ENCODE measurements at places on chromosomes 2 and 18.

- DNase-seq = no peak
Measured at GRCh38 chr18:34938090-34938489, 103.1 kb upstream of the MAPRE2 start.

DNA sequence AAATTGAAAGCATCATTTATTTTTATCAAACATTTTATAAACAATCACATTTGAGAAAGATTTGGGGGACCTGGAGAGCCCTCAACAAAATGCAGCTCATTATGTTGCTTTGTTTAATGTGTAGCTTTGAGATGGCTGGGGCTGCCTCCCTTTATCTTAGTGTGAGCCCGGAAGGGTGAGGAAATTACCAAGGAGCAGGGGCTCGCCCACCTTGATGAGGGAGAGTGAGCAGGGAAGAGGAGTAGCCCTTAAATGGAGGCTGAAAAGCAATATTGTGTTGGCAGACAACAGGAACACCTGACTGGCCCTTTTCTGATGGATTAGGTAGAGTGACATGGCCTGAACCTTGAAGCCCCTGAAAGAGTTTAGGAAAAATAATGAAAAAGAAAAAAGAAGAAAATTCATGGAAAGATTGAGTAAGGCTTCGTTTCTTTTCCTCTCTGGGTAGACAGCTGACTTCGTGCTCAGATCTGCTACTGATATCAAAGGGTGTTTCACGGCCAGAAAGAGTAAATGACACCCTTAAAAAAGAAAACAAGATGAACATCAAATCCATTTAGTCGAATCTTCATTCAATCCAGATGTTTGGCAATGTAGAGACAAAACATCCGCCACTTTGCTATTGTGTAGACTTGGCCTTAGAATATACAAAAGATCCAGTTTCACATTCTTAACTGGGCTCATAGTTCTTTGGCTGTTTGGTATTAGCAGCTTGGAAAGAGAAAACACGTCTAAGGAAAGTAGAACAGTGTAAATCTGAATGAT is 206.5 kb upstream of the TCF4 start:
- no peak for DNase-seq

- no peak for DNase-seq
Measured at GRCh38 chr2:229335330-229335729, 64.2 kb upstream of the PID1 start.

DNA sequence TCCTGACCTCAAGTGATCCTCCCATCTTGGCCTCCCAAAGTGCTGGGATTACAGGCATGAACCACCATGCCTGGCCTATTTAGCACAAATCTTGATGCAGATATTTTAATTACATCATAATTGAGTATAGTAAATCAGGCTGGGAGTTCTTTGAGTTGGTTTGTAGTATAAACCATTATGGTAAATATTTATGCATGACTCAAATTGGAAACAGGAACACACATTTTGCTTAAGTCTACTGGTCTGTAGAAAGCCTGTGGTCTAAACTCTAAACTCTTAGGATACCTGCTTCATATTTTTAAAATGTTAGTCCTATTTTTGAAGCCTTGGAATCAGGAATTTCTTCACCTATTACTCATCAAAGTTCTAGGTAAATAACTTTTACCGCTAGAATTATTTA is 16.8 kb downstream of the ASXL3 start:
- no peak for DNase-seq

GRCh38 chr2:117776888-117777287 is 37.6 kb upstream of the DDX18 start:
- no peak for DNase-seq

DNA sequence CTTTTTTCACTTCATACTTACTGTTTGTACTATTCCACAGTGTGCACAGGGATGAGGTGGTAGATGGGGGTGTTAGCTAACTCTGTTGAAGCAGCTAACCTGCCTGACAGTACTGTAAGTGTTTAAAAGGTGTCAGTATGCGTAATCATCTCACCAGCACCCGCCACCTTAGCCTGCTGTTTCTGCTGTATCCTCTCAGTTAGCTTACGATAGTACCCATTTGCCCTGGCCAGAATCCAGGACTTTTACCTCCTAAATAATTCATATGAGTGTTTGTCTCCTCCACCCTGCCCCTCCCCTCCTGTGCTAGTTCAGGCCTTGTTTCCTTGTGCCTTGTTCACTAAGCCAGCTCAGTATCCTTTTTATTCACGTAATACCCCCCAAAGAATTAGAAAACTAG is 34.2 kb downstream of the TRAPPC12 start:
- DNase-seq = no peak

DNA sequence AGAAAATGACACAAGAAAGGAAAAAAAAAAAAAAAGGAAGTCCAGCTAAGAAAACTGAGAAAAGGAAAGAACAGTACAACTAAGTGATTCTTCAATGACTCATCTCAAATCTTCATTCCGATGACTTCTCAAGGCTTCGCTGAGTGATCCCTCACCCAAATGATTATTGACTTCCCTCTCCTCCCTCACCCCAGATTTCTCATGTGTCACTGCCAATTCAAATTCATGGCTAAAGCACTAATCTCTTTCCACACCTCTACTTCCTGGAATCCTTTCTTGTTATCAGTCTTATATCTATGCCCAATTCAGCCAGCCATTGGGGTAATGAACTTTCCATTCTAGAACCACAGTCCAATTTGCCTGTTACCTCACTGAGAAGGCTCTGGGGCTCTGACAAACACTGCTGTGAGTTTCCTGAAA is 7.2 kb upstream of the ABCB11 start:
- no peak for DNase-seq

DNA sequence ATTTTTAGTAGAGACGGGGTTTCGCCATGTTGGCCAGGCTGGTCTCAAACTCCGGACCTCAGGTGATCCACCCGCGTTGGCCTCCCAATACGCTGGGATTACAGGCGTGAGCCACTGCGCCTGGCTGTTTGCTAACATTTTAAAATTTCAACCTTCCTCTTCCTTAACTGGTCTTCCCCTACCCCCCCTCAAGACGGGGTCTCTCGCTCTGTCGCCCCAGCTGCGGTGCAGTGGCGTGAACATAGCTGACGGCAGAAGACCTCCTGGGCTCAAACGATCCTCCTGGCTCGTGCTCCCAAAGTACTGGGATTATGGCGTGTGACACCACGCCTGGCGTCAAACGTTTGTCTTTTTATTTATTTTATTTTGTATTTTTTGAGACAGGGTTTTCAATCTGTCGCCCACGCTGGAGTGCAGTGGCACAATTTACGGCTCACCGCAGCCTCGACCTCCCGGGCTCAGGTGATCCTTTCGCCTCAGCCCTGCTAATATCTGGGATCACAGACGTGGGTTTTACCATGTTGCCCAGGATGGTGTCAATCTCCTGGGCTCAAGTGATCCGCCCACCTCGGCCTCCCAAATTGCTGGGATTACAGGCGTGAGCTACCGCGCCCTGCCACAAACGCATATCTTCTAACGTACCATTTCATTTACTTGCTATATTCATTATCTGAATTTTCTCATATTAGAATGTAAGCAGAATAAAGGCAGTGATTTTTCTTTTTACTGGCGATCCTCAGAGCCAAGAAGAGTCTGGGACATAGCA is 984 bp upstream of the MSH2 start:
- DNase-seq = no peak

GRCh38 chr2:200255549-200255948 is 50.9 kb upstream of the SPATS2L start:
- DNase-seq = no peak

DNA sequence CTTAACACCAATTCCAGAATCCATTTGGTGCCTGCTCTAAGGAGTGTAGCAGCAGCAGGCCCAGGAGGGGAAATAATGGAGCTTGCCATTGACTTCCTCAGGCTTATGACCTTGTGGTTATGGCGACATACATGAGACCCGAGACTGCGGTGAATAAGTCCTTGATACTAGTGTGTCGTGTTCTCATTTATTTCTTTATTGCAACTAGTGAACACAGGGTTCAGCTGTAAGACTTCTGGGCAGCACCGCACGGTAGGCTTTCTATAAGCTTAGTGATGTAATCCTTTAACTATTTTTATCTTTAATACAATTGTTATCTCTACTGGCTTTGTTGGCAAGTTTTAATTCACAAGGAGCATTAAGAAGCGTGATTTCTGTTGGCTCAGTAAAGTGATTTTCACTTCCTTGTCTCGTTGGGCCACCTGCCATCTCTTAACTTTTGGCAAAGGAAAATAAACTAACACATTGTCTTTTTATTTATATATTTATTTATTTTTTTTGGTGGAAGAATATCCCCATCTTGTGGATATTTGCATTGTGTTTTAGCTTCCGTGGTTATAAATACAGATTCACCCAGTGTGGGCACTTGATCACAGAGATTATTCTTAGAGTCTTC is 139.8 kb downstream of the LTBP1 start:
- peak; percentile 7 for DNase-seq

DNA sequence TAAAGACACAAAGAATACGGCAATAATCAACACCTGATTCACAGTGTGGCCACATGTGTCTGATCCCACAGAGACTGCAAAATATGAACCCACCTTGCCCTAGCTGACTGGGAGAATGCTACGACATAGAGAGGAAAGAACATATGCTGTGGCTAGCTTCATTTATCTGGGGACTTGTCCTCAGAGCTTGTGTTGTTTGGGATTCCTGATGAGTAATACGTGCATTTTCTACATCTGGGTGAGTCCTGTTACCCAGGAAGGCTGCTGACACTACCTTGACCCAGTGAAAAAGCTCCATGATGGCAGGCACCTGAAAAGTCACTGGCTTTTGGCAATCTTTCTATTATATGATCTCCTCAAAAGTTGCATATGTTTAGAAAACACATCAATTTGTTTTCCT is 427.7 kb upstream of the LYPD1 start:
- DNase-seq = no peak

GRCh38 chr2:120301284-120301683 is 44.7 kb upstream of the INHBB start:
- no peak for DNase-seq

- peak; percentile 9 for DNase-seq
Measured at GRCh38 chr2:204108330-204108751, 171.8 kb downstream of the ICOS start.

- no peak for DNase-seq
Measured at GRCh38 chr2:83017366-83018090, 1441.6 kb downstream of the SUCLG1 start.

DNA sequence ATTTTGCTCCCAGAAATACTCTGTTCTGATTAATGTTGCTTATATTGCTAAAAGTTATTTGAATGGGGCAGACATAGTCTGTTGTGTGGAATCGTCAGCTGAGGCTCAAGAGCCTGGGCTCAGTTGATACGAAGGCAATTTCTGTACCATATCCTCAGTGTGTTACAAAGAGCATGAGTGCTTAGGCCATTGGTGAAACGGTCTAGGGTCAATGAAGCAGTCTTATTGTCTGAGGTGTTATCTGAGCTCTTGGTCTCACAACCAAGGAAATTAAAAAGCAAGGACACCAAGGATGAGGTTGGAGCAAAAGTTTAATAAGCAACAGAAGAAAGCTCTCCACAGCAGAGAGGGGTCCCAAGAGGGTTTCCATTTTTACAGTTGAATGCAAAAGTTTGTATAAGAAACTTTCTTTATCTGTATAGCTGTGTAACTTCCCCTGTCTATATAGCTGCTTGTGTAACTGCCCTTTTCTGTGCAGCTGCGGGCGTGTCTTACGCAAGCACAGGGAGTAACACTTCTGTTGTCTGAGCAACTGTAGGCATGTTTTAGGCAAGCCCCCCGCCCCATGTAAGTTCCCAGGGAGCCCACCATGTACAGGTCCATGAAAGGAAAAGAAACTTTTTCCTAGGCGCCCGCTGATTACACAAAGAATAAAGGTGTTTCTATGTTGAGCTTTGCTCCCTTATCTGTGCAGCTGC is 40.6 kb upstream of the DSC1 start:
- DNase-seq = no peak

DNA sequence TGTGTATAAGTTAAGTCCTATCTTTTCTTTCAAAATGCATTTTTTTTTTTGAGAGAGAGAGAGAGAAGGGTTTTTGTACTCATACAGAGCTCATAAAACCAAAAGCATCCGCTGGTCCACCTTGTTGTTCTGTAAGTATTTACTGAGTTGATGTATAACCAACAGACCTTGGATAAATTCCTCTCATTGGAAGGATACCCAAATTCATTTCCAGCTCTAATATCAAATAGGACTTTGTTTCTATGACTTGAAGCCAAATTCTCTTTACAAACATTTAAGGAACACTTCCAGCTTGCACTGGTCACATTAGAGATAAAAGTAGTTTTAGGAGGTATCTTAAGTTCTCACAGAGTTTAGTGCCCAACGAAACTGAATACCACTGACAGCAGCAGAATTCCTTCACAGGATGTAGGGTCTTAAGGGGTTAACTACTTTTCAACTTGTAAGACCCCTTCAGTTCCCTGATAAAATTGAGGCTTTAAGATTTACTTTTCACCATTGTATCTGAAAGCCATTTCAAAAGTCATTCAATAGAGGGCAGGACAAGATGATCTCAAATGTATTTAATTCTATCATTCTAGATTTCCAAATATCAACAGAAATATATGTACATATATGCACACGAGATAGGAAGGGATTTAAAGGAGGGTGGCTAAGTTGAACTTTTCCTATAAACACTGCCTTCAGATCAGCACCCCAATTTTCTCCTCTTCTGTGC is 1398.5 kb upstream of the CELF4 start:
- DNase-seq = no peak

- no peak for DNase-seq
Measured at GRCh38 chr18:46456691-46457090, 200.3 kb downstream of the LOXHD1 start.

- DNase-seq = no peak
Measured at GRCh38 chr2:37377187-37377532, 32.7 kb downstream of the QPCT start.

- no peak for DNase-seq
Measured at GRCh38 chr2:129717560-129718130, 261.8 kb upstream of the RAB6C start.

GRCh38 chr2:213559053-213559452 is 274.8 kb downstream of the SPAG16 start:
- no peak for DNase-seq

- no peak for DNase-seq
Measured at GRCh38 chr18:79778291-79778791, 19.4 kb upstream of the KCNG2 start.

DNA sequence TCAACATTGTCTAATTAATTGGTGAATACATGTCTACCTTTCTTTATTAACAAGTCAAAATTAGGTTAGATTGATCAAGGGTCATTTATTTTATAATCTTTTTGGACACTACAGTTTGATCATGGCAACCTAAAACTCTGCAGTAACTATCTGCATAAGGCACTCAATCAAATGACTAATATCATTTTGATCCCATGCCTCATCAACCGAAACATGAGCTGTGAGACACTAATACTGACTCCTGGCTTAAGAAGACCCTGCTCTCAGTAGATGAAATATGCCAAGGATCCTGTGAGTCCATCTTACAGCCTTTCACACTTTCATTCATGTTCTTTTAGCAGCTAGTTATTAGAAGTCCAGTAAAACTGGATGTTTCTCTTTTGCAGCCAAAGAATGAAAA is 169.4 kb upstream of the CAVIN2 start:
- DNase-seq = no peak

GRCh38 chr2:203407496-203407895 is 79.3 kb downstream of the ABI2 start:
- DNase-seq = no peak

- DNase-seq = no peak
Measured at GRCh38 chr18:62587689-62588088, 64.9 kb downstream of the ZCCHC2 start.

GRCh38 chr18:58223717-58224424 is 179.8 kb downstream of the NEDD4L start:
- DNase-seq = no peak

Measured in germinal center (tissue), 1 donor.